ENCODE measurements at places on chromosomes 4 and X. TPM values are rescaled to one million over a fixed set of nuclear protein-coding genes. Genes with fewer than 3 reads are reported as not detected.

- H3K4me1 ChIP-seq: no peaks in the 10 kb centered on the region
- no peak overlapping the region for H3K4me3 ChIP-seq
- no peaks in the 10 kb centered on the region for H3K36me3 ChIP-seq
- no peak for DNase-seq
- H3K27me3 ChIP-seq: no peaks in the 10 kb centered on the region
These were observed 466.8 kb upstream of the FAM241A start for GRCh38 chr4:111678479-111678878.

- no peaks in the 10 kb centered on the region for H3K4me1 ChIP-seq
- H3K27ac ChIP-seq: no peak overlapping the region
- no peak overlapping the region for H3K4me3 ChIP-seq
- no peaks in the 10 kb centered on the region for H3K36me3 ChIP-seq
- DNase-seq: no peak
These were observed 371.9 kb upstream of the NWD2 start for GRCh38 chr4:36872679-36873078.

The NRK gene
- total RNA-seq: not detected

The SPACA5 gene
- not detected for total RNA-seq

DNA sequence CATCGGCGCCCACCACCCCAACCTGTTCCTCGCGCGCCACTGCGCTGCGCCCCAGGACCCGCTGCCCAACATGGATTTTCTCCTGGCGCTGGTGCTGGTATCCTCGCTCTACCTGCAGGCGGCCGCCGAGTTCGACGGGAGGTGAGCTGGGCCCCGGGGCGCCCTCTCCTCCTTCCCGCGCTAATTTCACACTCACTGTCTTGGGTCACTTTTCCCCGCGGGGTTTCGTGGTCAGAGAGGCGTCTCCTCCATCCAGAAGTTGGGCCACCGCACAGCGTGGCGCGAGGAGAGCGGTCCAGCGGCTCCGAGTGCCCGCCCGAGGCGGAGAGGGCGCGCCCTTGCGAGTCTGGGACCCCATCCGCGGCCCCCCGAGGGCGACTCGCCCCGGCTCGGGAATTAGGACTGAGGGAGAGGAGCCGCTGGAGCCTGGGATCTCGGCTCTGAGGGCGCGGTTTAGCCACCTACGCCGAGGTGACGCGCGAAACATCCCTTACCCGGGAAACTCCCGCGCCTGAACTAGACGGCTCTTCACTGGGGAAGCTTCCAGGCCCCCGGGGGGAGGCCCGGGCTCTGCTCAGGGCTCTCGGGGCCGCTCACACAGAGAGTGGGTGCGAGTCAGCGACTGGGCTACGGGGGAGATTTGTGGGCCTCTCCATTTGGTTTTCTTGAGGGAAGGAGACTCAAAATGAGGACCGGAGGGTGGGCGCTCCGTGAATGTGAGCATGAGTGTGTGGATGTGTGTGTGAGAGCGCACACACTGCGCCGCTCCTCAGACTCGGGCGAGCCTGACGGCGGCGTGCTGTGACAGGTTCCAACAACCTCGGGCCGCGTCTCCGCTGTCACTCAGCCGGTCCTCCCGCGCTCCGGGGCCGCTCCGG lies 551 bp downstream of the NPNT start:
- peaks cover 10% of the 10 kb centered on the region for H3K4me1 ChIP-seq
- H3K27me3 ChIP-seq: peaks cover 82% of the 10 kb centered on the region
- H3K27ac ChIP-seq: peak overlapping the region; percentile 62

GRCh38 chrX:150127216-150127615 lies 188.9 kb upstream of the EOLA2 start:
- H3K4me3 ChIP-seq: no peak overlapping the region
- H3K27ac ChIP-seq: no peak overlapping the region
- no peak for DNase-seq

The GAGE1 gene
- total RNA-seq: not detected

The PRKG2 gene
- total RNA-seq: 0.43 TPM

DNA sequence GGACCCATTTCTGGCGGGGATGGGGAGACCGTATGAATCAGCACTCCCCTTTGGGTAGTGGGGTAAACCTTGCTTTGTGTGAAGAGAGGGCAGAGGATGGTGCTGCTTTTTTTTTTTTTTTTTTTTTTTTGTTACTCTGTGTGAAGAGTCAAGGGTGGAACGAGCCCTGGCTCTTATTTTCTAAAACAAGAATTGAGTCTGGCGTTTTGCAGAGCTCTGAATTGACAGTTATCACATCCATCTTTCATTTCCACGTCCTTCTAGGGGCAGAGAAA lies 1.2 kb downstream of the SLAIN2 start:
- peak overlapping the region; percentile 98 for H3K4me3 ChIP-seq
- H3K4me1 ChIP-seq: peaks cover 63% of the 10 kb centered on the region
- H3K36me3 ChIP-seq: peaks cover 4% of the 10 kb centered on the region
- no peaks in the 10 kb centered on the region for H3K27me3 ChIP-seq
- peak overlapping the region; percentile 91 for H3K27ac ChIP-seq

The TMEM271 gene
- total RNA-seq: not detected

- H3K4me3 ChIP-seq: no peak overlapping the region
- peaks cover 12% of the 10 kb centered on the region for H3K4me1 ChIP-seq
- H3K36me3 ChIP-seq: no peaks in the 10 kb centered on the region
- no peak for DNase-seq
These were observed 233.0 kb upstream of the CLNK start for GRCh38 chr4:10917566-10917965.

GRCh38 chrX:16836371-16836770 lies 33.8 kb downstream of the RBBP7 start:
- H3K27ac ChIP-seq: no peak overlapping the region
- no peaks in the 10 kb centered on the region for H3K4me1 ChIP-seq
- H3K27me3 ChIP-seq: no peaks in the 10 kb centered on the region
- peaks cover 48% of the 10 kb centered on the region for H3K36me3 ChIP-seq
- no peak overlapping the region for H3K4me3 ChIP-seq
- DNase-seq: no peak

DNA sequence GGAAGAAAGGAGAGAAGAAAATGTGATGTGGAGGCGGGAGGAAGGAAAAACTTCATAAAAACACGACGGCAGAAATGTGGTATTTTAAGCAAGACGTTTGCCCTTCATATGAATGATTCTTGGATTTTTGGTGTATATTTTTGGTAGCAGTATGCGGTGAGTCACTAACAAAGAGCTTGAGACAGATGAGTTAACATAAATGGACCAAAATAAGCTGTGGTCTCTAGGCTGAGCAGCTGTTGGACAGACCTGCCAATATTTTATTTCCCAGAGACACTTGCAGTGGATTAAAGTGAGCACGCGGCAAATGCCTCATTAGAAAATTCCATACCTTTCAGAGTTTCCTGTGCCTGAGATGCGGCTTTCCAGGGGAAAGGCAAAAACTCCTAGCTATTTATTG lies 43.1 kb upstream of the RPS6KA3 start:
- H3K27ac ChIP-seq: no peak overlapping the region
- H3K36me3 ChIP-seq: no peaks in the 10 kb centered on the region
- H3K4me1 ChIP-seq: no peaks in the 10 kb centered on the region
- DNase-seq: no peak
- no peak overlapping the region for H3K4me3 ChIP-seq

The KIT gene
- total RNA-seq: 0.55 TPM

Data from activated T-helper 2 cell treated with anti-CD3 and anti-CD28 coated beads, Interferon-gamma antibody, Interleukin-2, Interleukin-4, amounts not matched to agents 10 μg/mL and 5 μg/mL and 100 μg/mL, durations not matched to agents 14 hours and 24 hours and 36 hours (primary cell).